ENCODE measurements at places on chromosomes 13 and 19.

DNA sequence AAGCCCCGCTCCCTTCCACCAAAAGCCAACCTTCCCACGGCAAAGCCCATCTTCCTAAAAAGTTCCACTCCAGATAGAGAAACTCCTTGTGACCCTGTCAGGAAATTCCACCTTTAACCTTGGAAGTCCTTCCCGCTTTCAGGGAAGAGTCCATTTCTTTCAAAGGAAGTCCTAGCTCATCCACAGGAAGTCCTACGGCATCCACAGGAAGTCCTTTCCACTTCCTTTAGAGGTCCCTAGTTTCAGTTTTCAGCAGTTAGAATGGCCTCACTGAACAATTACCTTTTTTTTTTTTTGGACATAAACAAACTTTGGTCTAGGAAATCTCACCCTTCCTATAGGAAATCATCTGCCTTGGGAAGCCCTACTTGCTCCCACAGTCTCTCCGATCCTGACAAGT, 31.7 kb downstream of the TRPM4 start:
- no peak for DNase-seq

DNA sequence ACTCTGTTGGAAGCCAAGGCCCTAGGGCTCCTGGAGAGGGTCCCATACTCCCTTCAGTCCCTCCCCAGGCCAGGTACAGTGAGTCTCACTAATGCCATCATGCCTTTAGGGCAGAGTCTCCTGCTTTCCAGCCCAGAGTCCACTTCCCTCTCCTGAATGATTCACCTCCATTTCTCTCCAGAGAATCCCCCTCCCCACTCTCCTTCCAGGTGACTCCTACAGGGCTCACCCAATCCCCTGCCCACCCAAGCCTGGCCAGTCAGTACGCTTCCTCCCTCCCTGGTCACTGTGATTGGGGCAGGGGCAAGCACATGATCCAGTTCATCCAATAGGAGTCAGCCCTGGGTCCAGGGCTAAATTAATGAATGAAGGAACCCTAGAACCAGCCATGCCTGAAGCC, 35.0 kb upstream of the PNMA8B start:
- no peak for DNase-seq

- DNase-seq, result no peak
These were observed 59.0 kb downstream of the KLF2 start for GRCh38 chr19:16383584-16384161.

DNA sequence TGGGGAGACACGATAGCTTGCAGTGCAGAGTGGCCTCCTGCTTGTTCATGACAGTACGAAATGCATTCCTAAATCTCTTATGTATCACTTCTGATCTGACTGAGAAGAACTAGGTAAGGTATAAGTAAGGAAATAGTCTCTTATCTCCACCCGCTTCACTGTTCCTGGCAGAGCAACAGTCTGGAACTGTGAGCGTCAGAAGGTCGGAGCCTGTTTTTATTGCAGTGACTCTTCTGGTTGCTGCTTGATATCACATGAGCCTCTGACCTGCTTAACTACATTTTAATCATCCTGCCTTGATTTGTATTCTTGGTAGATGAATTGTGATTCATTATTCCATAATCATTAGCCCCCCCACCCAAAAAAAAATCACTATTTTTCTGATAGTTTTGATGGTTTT, 69.0 kb downstream of the COL4A2 start:
- DNase-seq, result no peak

DNA sequence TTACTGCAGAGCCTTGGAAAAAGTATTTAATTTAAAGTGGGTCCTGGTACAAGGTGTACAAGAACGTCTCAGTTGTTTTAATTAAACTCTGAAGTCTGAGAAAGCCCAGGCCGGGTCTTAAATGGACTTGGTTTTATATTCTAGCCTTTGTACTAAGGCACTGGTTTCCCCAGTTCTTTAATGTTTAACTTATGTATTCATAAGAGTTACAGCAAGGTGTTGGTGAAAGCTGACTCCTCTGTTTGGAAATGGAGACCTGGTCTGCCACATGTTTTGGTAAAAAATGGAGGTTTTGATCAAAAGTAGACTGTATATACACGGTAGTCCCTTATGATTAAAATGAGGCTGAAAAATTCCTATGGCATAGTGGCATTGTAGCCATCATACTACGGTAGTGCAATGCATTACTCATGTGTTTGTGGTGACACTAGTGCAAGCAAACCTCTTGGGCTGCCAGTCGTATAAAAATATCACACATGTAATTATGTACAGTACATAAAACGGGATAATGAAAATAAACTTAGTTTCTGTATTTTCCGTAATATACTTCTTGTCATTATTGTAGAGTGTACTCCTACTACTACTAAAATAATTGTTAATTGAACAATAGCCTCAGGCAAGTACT, 883.4 kb upstream of the SPRY2 start:
- no peak for DNase-seq

- DNase-seq, result no peak
These were observed 2.5 kb upstream of the ZMYM2 start for GRCh38 chr13:19955873-19956559.

DNA sequence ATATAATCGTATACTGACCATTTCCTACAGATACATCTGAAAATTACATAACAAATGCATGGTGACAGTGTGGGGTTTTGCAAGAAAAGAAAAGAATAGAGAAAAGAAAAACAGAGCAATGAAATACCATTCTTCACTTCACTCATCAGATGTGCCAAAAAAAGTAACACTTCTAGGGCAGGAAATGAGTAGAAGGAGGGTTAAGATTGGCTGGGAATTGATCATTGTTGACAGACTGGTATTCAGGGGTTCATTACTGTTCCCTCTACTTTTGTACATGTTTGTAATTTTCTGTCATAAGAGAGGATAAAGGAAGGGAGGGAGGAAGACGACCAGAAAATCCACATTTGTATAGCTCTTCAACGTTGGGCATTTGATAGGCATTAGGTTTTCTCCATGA, 31.5 kb downstream of the ABCC4 start:
- DNase-seq, result no peak

DNA sequence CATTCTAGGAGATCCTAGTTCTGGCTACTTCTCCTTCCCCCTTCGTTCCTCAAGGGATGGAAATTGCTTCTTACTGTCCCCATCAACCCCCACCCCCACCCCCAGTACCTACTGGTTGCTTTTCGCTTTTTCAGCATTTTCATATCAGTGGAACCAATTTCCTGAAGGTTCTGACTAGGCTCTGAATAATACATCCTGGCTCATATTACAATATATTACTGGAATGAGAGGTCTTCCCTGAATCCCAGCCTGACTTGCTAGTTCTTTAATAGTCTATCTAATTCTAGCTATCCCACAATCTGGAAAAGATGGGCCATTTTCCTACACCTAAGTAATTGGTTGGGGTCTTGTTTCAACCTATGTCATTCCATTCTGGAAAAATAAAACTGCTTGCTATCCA, 207.4 kb downstream of the COG6 start:
- DNase-seq, result no peak

GRCh38 chr13:110179116-110179856, 127.7 kb downstream of the COL4A1 start:
- DNase-seq, result no peak

- peak; percentile 82 for DNase-seq
These were observed 9.9 kb downstream of the PTH2 start for GRCh38 chr19:49413348-49413747.

GRCh38 chr13:89951341-89951740, 1396.1 kb upstream of the MIR17HG start:
- DNase-seq, result peak; percentile 43

GRCh38 chr19:51398096-51398704, 7.8 kb upstream of the C19orf84 start:
- no peak for DNase-seq

- DNase-seq, result no peak
These were observed 26.6 kb downstream of the ZSWIM9 start for GRCh38 chr19:48196933-48197665.

- DNase-seq, result no peak
These were observed 227.8 kb upstream of the MAB21L1 start for GRCh38 chr13:35704331-35704730.

DNA sequence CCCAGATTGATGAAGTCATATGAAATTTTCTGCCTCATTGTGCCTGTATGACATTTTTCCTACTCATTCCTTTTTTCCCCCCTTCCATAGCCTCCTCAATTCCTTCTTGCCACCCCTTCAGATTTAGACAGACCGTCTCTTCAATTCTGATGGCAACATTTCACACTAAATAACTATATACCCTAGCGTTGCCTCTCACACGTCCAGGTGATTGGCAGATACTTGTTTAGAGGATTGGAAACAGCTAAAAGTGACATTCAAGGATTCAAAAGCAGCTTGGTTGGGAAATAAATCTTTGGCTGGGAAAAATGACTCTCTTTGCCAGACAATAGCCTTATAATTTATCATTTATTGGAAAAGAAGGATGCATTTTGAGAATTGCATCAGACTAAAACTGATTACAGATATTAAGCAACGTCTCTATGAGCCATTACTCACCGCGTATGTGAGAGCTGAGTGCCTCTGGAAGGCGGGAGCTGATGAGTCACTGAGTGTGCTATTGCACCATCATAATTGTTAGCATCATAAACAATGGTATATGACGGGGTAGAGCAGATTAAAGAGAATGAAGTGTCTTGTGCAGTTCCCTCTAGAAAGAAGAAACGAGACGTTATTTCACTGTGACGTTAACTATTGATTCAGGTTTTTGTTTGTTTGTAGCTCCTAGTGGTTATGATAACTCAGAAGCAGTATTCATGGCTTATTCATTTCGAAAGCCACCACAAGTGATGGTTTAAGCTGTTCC, 61.1 kb upstream of the FAM216B start:
- peak; percentile 63 for DNase-seq

DNA sequence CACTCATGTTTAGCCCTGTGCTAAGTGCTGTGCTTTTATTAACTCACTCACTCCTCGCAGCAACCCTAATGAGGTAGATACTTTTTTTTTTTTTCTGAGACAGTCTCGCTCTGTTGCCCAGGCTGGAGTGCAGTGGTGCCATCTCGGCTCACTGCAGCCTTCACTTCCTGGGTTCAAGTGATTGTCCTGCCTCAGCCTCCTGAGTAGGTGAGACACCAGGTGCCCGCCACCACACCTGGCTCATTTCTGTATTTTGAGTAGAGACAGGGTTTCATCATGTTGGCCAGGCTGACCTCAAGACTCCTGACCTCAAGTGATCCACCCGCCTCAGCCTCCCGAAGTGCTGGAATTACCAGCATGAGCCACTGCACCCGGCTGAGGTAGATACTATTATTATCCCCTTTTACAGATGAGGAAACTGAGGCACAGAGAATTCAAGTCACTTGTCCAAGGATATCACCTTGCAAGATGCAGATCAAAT, 2.5 kb downstream of the ITPKC start:
- no peak for DNase-seq

- DNase-seq, result no peak
These were observed 4.3 kb upstream of the AKAP8L start for GRCh38 chr19:15423130-15423529.

DNA sequence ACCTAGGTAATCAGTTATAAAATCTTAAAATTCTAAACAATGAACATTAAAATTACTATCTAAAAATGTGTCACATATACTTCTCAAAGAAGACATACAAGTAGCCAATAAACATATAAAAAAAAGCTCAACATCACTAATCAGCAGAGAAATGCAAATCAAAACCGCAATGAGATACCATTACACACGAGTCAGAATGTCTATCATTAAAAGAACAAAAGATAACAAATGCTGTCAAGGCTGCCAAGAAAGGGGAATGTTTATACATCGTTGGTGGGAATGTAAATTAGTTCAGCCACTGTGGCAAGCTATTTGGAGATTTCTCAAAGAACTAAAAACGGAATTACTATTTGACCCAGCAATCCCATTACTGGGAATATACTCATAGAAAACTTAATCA, 310.3 kb upstream of the EDNRB start:
- DNase-seq, result no peak

GRCh38 chr19:44367024-44367423, 10.5 kb upstream of the ZNF112 start:
- DNase-seq, result peak; percentile 42

DNA sequence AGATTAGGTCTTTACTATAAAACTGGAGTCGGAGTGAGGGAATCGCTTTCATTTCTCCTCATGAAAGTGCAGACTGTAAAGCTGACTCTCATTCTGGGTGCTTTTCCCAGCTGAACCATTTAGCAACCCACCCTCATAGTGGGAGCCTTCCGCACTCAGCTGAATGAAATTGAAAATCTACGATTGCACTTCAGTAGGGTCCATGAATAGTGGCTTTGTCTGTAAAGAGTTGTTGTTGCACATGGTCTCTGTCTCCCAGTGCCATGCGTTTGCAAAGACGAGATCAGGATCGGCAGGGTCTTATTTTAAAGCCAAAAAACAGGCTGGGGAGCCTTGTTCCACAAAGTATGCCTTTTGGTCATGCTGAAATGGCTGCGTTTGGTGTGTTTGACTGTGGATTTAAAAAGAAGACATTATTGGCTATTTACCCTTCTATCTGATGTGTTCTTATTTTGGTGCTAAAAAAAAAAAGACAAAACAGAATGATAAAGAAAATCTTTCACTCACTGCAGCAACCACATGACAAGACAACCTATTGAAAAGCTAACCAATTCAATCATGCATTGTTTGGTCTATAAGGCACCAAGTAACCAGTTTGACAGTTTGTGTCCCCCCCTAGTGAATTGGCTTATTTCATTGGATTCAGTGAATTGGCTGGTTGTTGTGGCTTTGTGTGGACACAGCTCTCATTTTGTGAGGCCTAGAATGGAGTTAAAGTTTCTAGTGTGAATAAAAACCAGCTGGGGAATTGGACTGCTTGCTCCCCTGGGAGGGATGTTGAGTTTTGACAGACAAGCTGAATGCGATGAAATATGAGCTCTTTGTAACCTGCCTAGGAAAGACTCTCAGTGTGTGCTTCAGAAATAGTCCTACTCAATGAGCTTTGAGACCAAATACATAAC, 65.6 kb downstream of the ARHGAP35 start:
- DNase-seq, result no peak

- DNase-seq, result no peak
These were observed 7.0 kb downstream of the COX6B2 start for GRCh38 chr19:55347442-55348009.

GRCh38 chr19:36547001-36547732, 19.1 kb upstream of the ZNF260 start:
- DNase-seq, result no peak

DNA sequence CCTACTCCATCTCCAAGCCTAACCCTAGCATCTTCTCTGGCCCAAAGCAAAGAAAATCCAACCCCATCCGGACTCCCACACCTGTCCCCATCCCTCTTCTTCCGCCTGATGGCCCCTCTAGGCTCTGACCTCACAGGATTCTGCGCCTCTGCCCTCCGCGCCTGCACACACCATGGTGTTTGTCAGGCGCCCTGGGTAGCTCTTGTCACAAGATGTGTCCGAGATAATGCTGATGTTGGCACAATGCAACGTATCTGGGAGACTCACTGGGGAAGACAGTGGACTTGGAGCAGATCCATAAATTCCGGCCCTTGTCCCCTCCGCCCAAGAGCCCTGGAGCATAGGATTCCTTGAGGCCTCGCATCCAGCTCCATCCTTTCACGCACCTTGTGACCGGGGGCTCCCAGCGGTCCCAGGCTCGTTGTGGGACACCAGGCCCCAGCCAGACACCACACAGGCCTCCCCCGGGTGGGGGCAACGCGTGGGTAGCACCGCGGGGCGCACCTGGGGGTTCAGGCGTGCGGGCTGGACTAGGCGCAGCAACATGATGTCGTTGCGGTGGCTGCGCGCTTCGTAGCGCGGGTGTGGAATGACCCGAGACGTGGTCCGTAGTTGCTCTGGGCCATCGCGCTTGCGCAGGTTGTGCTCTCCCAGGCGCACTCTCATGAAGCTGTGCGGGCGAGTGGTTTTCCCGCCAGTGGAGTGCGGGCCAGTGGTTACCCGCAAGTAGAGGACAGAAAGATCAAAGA, 3.1 kb upstream of the KLK1 start:
- DNase-seq, result no peak

- DNase-seq, result peak; percentile 70
These were observed 4.1 kb downstream of the ISYNA1 start for GRCh38 chr19:18433735-18434398.

- no peak for DNase-seq
These were observed 47.1 kb downstream of the TGDS start for GRCh38 chr13:94548821-94549231.

All from BE2C (cell line).